Peyer's patch (tissue), 4 donors: ENCODE measurements at places on chromosomes 12 and 14. TPM values are rescaled to one million over a fixed set of nuclear protein-coding genes. Genes with fewer than 3 reads are reported as not detected.
A peak's percentile ranks its signal among the peaks of the same experiment; 100 is the strongest.

DNA sequence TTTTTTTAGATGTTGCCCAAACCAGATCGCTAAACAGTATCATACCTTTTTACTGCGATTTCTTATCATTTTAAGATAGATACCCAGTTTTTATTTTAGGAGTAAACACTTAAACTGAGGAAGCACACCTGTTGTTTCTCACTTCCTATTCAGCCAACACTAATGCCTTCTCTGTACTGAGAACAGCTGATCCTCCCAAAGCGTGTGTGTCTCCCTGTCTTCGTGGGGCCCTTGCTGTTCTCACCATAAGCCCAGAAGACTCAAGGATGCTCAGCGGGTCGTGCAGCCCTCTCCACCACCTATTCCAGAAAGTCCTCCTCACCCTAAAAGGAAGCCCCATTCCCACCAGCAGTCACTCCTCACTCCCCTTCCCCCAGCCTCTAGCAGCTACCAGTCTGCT, 14.8 kb downstream of the PPP2R5C start:
- no peak overlapping the region for H3K4me3 ChIP-seq
- DNase-seq = peak; percentile 38
- no peak overlapping the region for H3K27ac ChIP-seq
- no peaks in the 10 kb centered on the region for H3K36me3 ChIP-seq
- H3K27me3 ChIP-seq = no peaks in the 10 kb centered on the region

DNA sequence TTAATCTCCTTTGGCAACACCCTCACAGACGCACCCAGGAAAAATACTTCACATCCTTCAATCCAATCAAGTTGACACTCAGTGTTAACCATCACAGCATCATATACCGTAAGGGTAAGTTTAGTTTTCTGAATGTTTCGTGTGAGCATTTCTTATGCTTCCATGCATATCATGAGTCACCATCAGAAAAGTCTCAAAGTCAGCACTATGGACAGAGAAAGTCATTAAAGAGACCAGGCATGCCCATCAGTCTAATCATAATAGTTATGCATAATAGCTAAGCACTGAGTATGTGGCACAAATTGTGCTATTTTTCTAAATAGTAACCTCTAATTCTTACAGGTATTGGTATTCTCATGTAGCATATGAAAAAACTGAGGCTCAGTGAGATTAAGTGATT, 158.8 kb upstream of the PRMT8 start:
- no peaks in the 10 kb centered on the region for H3K4me1 ChIP-seq
- no peak overlapping the region for H3K27ac ChIP-seq
- no peak overlapping the region for H3K4me3 ChIP-seq

DNA sequence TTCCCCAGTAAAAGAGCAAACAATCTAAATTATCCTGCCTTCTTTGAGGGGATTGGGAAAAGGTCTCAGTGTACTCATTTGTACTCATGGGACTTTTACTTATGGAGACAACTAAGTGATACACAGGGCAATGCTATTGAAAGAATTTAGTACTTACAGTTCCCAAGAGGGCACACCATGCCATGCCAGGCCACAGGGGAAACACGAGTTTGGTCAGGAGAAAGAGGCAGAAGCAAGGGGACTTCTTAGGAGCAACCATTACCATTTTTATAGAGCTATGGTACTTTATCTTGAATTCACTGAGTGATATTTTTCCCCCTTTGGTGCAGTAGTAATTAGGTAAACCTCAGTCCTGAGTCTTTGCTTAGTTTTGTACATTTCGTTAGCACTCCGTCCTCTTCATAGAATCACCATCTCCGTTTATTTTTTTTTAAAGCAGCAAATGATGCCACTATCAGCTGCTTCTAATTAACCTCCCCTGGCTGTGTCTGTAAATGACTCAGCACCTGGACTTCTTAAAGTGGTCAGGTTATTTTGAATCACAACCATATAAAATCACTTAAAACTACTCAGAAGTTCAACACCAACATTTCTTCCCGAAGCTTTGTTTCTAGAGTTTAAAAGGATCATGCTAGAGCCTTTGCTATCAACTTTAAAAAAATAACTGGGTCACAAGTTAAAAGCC, 5.9 kb upstream of the WASHC3 start:
- no peak overlapping the region for H3K4me3 ChIP-seq
- DNase-seq = no peak
- H3K36me3 ChIP-seq = no peaks in the 10 kb centered on the region
- H3K4me1 ChIP-seq = no peaks in the 10 kb centered on the region
- H3K27me3 ChIP-seq = no peaks in the 10 kb centered on the region

DNA sequence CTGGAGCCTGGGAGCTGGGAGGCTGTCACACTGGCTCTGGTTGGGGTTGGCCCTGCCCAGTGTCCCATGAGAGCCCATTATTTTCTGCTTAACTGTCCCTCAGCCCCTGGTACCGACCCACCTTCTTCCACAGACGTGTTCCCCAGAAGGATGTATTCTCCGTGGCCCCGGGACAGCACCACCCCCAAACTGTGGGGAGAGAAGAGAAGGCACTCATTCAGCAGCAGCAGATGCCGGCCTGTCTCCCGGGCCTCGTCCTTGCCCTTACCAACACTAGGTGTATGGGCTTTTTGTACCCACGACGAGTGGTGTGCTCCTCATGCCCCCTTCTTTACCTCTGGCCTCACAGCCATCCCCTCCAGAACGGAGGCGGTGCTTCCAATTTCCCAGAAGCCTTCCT, 38.1 kb downstream of the LRTM2 start:
- no peaks in the 10 kb centered on the region for H3K4me1 ChIP-seq
- no peak overlapping the region for H3K4me3 ChIP-seq
- no peak for DNase-seq
- H3K27me3 ChIP-seq = no peaks in the 10 kb centered on the region

DNA sequence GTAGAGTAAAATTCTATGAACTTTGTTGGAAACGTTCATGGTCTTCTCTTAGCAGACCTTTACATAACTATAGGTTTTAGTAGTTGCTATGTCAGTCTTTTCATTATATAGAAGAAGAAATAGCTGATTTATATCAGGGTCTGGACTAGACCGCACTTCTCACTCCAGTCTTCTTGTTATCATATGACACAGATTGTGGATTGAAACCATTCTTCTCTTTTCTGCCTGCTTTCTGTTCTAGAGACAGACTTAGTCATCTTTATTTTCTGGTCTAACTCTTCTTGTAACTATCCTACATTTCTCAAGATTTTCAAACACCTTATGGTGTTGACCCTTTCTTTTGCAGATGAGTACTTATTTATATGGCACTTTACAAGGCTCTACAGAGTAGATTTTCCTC, 55.7 kb downstream of the PCNX1 start:
- H3K27ac ChIP-seq = no peak overlapping the region
- no peak for DNase-seq
- H3K4me3 ChIP-seq = no peak overlapping the region
- H3K27me3 ChIP-seq = no peaks in the 10 kb centered on the region

- no peak overlapping the region for H3K4me3 ChIP-seq
- no peak for DNase-seq
- no peaks in the 10 kb centered on the region for H3K27me3 ChIP-seq
- no peak overlapping the region for H3K27ac ChIP-seq
- no peaks in the 10 kb centered on the region for H3K36me3 ChIP-seq
These were observed 68.9 kb downstream of the CEP128 start for GRCh38 chr14:80872645-80873044.

DNA sequence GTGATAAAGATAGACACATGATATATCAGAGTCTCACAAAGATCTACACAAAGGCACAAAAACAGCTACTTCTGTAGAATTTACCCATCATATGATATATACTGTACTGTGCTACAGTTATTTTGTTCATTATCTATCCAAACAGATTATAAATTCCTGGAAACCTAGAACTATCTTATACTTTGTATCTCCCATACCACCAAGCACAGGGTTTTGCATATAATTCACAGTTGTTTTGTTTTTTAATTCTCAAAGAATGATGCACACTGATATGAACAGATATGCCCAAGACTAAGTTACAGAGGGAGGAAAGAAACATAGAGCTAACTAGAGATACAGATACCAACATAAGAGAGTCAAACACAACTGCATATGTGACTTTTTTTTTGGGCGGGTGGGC, 3.4 kb downstream of the PRKAG1 start:
- no peak overlapping the region for H3K4me3 ChIP-seq
- H3K36me3 ChIP-seq = no peaks in the 10 kb centered on the region
- H3K27ac ChIP-seq = no peak overlapping the region
- DNase-seq = no peak
- no peaks in the 10 kb centered on the region for H3K27me3 ChIP-seq

GRCh38 chr14:85895603-85896002, 365.7 kb downstream of the FLRT2 start:
- H3K27ac ChIP-seq = no peak overlapping the region
- H3K27me3 ChIP-seq = no peaks in the 10 kb centered on the region
- DNase-seq = no peak
- H3K4me1 ChIP-seq = no peaks in the 10 kb centered on the region
- no peak overlapping the region for H3K4me3 ChIP-seq
- H3K36me3 ChIP-seq = no peaks in the 10 kb centered on the region

- H3K27ac ChIP-seq = no peak overlapping the region
- no peaks in the 10 kb centered on the region for H3K36me3 ChIP-seq
- H3K4me3 ChIP-seq = no peak overlapping the region
These were observed 84.2 kb downstream of the GRIP1 start for GRCh38 chr12:66594688-66595087.

GRCh38 chr12:29439506-29439905, 58.0 kb downstream of the OVCH1 start:
- no peak for DNase-seq

- no peaks in the 10 kb centered on the region for H3K4me1 ChIP-seq
- DNase-seq = no peak
- H3K36me3 ChIP-seq = no peaks in the 10 kb centered on the region
- H3K27me3 ChIP-seq = no peaks in the 10 kb centered on the region
- no peak overlapping the region for H3K4me3 ChIP-seq
These were observed 24.6 kb downstream of the KERA start for GRCh38 chr12:91033251-91033650.

GRCh38 chr12:11016937-11017336, 5.5 kb downstream of the TAS2R19 start:
- H3K36me3 ChIP-seq = no peaks in the 10 kb centered on the region
- H3K27me3 ChIP-seq = no peaks in the 10 kb centered on the region
- H3K4me3 ChIP-seq = no peak overlapping the region
- peaks cover 3% of the 10 kb centered on the region for H3K4me1 ChIP-seq

- H3K27me3 ChIP-seq = no peaks in the 10 kb centered on the region
- no peak overlapping the region for H3K27ac ChIP-seq
- H3K36me3 ChIP-seq = no peaks in the 10 kb centered on the region
- H3K4me1 ChIP-seq = no peaks in the 10 kb centered on the region
These were observed 175.3 kb downstream of the PRKD1 start for GRCh38 chr14:29752221-29752923.

- no peaks in the 10 kb centered on the region for H3K36me3 ChIP-seq
- H3K27ac ChIP-seq = no peak overlapping the region
- no peaks in the 10 kb centered on the region for H3K4me1 ChIP-seq
- no peaks in the 10 kb centered on the region for H3K27me3 ChIP-seq
These were observed 115.2 kb upstream of the ARHGAP5 start for GRCh38 chr14:31961896-31962295.

GRCh38 chr12:94133964-94134795, 14.2 kb upstream of the PLXNC1 start:
- DNase-seq = no peak
- no peaks in the 10 kb centered on the region for H3K27me3 ChIP-seq
- no peaks in the 10 kb centered on the region for H3K4me1 ChIP-seq

- DNase-seq = no peak
- H3K4me3 ChIP-seq = no peak overlapping the region
- H3K4me1 ChIP-seq = no peaks in the 10 kb centered on the region
- H3K27me3 ChIP-seq = no peaks in the 10 kb centered on the region
- no peak overlapping the region for H3K27ac ChIP-seq
These were observed 988.6 kb upstream of the TMEM132C start for GRCh38 chr12:127278351-127278750.

DNA sequence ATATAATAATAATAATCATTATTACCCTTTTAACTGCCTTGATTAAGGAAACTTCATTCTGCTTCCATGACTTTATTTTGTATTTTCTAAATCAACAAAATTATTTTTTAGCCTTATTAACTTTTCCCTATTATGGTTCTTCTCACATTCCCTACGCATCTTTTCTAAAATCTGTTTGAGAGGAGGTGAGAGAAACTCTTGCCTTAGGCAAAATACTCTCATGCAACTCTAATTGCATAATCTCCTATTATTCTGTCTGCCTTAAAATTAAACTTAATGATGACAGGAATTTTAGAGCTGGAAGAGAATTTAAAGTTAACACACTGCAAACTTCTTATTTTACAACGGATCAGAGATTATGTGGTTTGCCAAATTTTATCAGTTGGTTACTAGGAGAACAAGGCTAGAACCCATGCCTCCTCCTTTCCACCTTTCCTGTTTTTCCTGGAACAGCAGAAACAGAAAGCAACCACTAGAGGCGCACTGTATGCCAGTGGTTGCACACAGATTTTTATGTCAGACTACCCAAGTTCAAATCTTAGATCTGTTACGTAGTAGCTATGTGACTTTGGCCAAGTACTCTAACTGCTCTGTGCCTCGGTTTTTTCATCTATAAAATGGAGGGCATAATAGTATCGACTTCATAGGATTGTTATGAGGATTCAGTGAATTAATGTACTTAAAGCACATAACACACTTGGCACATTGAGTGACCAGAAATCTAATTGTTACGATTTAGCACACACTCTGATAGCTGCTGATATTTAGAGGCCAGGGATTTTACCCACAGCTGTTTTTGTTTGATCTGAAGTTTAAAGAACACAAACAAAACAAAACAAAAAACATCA, 4.3 kb upstream of the BRMS1L start:
- H3K4me3 ChIP-seq = no peak overlapping the region
- H3K36me3 ChIP-seq = no peaks in the 10 kb centered on the region
- no peaks in the 10 kb centered on the region for H3K27me3 ChIP-seq
- H3K27ac ChIP-seq = no peak overlapping the region
- no peak for DNase-seq
- H3K4me1 ChIP-seq = no peaks in the 10 kb centered on the region

GRCh38 chr14:22084393-22085281, 411.0 kb upstream of the OR4E1 start:
- H3K36me3 ChIP-seq = no peaks in the 10 kb centered on the region
- no peak for DNase-seq
- no peak overlapping the region for H3K4me3 ChIP-seq
- no peaks in the 10 kb centered on the region for H3K4me1 ChIP-seq
- no peak overlapping the region for H3K27ac ChIP-seq

DNA sequence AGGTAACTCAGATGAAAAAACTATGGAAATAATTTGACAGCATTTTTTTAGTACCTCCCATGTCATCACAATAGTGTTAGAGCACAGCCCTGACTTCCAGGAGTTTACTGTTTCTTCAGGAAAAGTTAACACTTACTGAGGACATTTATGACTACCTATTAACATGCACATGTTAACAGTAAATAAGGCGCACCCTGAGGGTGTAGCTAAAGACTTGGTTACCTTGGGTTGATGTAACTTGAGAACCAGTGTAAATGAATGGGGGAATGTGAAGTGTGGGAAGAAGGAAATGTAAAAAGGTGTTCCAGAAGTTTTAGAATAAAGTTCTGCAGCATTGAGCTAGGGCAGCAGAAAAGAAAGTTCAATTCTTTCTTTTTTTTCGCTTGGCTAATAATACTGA, 366.2 kb downstream of the EGLN3 start:
- H3K4me3 ChIP-seq = no peak overlapping the region
- DNase-seq = no peak
- H3K27me3 ChIP-seq = no peaks in the 10 kb centered on the region
- H3K27ac ChIP-seq = no peak overlapping the region
- H3K36me3 ChIP-seq = no peaks in the 10 kb centered on the region

The ABCD4 gene
- total RNA-seq = 110 TPM

The PMEL gene
- 2.5 TPM for total RNA-seq

The NEDD1 gene
- total RNA-seq = 8.9 TPM

The GPR84 gene
- not detected for total RNA-seq

The ARHGDIB gene
- total RNA-seq = 290 TPM

The KRT7 gene
- total RNA-seq = not detected

The APOF gene
- total RNA-seq = not detected

The NID2 gene
- 11.2 TPM for total RNA-seq

The TMEM253 gene
- 139 TPM for total RNA-seq

The PTPRR gene
- total RNA-seq = 20.2 TPM
